HFFc6 (cell line): ENCODE measurements at places on chromosomes 1 and 21. TPM values are rescaled to one million over a fixed set of nuclear protein-coding genes. Genes with fewer than 3 reads are reported as not detected.

DNA sequence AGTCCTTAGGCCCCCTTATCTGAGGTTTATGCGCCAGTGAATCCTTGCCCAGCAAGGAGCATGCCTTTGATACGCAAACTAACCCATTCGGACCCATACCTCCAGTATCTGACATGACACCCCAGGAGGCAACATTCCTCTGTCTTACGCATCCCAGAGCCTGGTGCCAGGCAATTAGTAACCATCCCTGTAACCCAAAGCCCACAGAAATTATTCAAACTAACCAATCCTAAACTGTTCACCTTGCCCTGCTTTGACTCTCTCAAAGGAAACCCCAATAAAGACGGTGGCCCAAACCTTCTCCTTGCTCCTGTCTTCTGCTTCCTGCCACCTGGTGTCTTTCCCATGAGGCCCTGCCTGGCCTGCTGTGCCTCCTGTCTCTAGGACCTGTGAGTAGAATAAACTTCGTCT lies 36.4 kb downstream of the ZNF496 start:
- peaks cover 18% of the 10 kb centered on the region; the same call in 1 of the 2 replicates for H3K27me3 ChIP-seq
- no peak overlapping the region for H3K27ac ChIP-seq
- peaks cover 28% of the 10 kb centered on the region for H3K4me1 ChIP-seq
- peaks cover 17% of the 10 kb centered on the region; the same call in 1 of the 2 replicates for H3K36me3 ChIP-seq
- DNase-seq = no peak

GRCh38 chr21:24428591-24429199 lies 1178.6 kb downstream of the MRPL39 start:
- no peaks in the 10 kb centered on the region for H3K36me3 ChIP-seq
- H3K4me1 ChIP-seq = no peaks in the 10 kb centered on the region
- H3K27ac ChIP-seq = no peak overlapping the region
- no peak for DNase-seq

DNA sequence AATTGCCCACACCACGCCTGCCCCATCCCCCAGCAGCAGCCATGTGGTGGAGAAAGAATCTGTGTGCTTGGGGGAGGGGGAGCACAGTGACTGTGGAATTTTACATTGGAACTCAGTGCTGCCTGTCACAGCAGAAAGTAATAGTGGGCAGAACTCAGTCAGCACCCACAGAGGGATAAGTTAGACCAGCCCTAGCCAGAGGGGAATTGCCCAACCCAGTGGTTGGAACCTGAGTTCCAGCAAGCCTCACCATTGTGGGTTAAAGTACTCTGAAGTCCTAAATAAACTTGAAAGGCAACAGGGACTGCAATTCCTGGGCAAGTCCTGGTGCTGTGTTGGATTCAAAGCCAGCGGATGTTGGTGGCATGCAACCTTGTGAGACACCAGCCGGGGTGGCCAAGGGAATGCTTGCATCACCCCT lies 88.8 kb downstream of the MRPL39 start:
- no peak overlapping the region for H3K4me3 ChIP-seq
- H3K36me3 ChIP-seq = no peaks in the 10 kb centered on the region
- H3K27me3 ChIP-seq = peaks cover 8% of the 10 kb centered on the region
- peaks cover 5% of the 10 kb centered on the region; the same call in 1 of the 2 replicates for H3K4me1 ChIP-seq
- no peak for DNase-seq

DNA sequence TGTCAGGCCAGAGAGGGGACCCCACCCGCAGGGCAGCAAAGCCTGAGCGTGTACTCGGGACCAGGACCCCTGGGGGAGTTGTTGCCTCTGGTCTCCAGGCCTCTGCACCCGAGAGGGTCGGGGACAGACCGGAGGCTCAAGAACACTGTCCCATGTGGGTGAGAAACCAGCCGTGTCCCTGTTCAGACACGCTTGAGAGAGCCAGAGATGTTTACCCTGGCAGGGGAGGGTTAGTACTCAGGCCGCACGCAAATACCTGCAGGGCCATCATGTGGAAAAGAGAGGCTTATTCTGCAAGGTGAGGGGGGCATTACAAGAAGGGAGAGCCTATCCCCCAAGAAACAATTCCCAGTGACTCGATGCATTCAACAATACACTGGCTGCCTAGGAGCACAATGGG lies 74.0 kb upstream of the ARHGEF16 start:
- no peaks in the 10 kb centered on the region for H3K4me1 ChIP-seq
- peaks cover 22% of the 10 kb centered on the region for H3K27me3 ChIP-seq
- H3K36me3 ChIP-seq = no peaks in the 10 kb centered on the region
- no peak overlapping the region for H3K4me3 ChIP-seq
- no peak overlapping the region for H3K27ac ChIP-seq
- no peak for DNase-seq

DNA sequence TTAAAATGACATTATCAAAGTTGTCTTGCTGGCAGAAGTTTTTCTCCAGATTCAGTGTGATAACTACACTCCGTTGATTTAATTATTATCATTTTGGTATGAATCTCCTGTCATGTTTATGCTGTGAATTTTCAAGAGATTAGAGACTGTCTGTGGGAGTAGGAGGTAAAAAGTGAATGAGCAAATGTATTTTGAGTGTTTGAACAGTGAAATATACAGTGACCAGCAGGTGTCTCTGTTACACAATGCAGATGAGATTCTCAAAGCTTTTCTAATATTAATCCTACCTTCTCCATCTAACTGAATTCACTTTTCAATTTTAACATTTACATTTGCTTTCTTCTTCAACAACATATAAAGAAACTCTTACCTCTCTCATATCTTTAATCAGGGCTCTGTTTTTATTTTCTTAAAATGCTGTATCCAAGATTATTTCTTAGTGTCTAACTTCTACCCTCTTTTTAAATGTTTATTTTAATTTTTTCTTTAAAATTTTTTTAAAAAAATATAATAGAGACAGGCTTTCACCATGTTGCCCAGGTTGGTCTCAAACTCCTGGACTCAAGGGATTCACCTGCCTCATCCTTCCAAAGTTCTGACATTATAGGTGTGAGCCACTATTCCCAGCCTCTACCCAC lies 20.9 kb upstream of the HSPA13 start:
- H3K4me1 ChIP-seq = no peaks in the 10 kb centered on the region
- no peaks in the 10 kb centered on the region for H3K27me3 ChIP-seq
- DNase-seq = peak; percentile 19
- H3K4me3 ChIP-seq = no peak overlapping the region

GRCh38 chr21:35697321-35697808 lies 363.0 kb downstream of the SETD4 start:
- no peak overlapping the region for H3K27ac ChIP-seq
- peaks cover 9% of the 10 kb centered on the region; the same call in 1 of the 2 replicates for H3K4me1 ChIP-seq
- peaks cover 1% of the 10 kb centered on the region; the same call in 1 of the 2 replicates for H3K27me3 ChIP-seq
- DNase-seq = no peak
- H3K36me3 ChIP-seq = no peaks in the 10 kb centered on the region

Gene PRRX1
- total RNA-seq = 145 and 264 TPM in 2 replicates

GRCh38 chr1:183477986-183478781 lies 5.9 kb downstream of the SMG7 start:
- no peak overlapping the region; the same call in 1 of the 2 replicates for H3K27ac ChIP-seq
- H3K36me3 ChIP-seq = peaks cover 9% of the 10 kb centered on the region; the same call in 1 of the 2 replicates
- no peak for DNase-seq
- peaks cover 63% of the 10 kb centered on the region for H3K4me1 ChIP-seq

Gene FCER1G
- total RNA-seq = 0.88 TPM in 1 of 3 replicates, not detected in the others

Gene MAGI3
- 5.1 to 7.4 TPM (median 6.9 TPM) in 3 replicates for total RNA-seq

- no peaks in the 10 kb centered on the region for H3K36me3 ChIP-seq
- H3K27ac ChIP-seq = no peak overlapping the region
- no peak overlapping the region for H3K4me3 ChIP-seq
- no peak for DNase-seq
- H3K27me3 ChIP-seq = peaks cover 15% of the 10 kb centered on the region
These were observed 142.9 kb downstream of the GLUL start for GRCh38 chr1:182248721-182249120.

- H3K36me3 ChIP-seq = peaks cover 4% of the 10 kb centered on the region; the same call in 1 of the 2 replicates
- no peak overlapping the region for H3K4me3 ChIP-seq
- H3K27ac ChIP-seq = no peak overlapping the region
- no peak for DNase-seq
These were observed 24.6 kb downstream of the WNT3A start for GRCh38 chr1:228031276-228031995.
